ENCODE measurements at places on chromosomes 2 and 18.

DNA sequence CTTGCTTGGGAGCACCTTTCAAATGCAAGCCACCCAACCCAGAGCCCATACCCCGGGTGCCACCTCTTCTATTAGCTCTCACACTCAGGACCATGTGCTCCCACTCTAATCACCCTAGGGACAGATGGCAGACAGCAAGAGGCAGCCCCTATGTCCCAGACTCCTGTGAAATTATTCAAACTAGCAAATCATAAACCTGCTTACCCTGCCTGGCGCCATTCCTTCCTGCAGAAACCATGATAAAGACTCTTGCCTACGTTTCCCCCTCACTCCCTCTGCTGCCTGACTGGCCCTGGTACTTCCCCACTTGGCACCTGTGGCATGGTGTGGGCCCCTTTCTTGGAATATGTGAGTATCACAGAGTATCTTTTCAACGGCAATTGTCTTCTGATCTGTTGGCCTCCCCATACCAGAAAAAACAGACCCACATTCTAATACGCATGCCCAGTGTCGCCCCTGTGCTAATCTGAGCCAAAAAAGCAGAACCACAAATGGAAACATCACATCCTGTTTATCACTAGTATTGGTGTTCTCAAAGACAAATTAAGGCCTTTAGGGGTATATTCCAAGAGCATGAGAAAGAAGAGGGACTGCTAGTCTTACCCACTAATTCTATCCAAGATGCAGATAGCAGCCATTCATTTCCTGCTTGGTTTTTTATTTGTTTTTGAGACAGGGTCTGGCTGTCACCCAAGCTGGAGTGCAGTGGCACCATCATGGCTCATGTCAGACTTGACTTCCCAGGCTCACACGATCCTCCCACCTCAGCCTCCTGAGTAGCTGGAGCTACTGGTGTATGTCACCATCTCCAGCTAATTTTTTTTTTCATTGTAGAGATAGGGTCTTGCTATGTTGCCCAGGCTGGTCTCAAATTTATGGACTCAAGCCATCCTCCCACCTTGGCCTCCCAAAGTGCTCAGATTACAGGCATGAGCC, 44.1 kb upstream of the TTC39C start:
- peak; percentile 85 for DNase-seq

DNA sequence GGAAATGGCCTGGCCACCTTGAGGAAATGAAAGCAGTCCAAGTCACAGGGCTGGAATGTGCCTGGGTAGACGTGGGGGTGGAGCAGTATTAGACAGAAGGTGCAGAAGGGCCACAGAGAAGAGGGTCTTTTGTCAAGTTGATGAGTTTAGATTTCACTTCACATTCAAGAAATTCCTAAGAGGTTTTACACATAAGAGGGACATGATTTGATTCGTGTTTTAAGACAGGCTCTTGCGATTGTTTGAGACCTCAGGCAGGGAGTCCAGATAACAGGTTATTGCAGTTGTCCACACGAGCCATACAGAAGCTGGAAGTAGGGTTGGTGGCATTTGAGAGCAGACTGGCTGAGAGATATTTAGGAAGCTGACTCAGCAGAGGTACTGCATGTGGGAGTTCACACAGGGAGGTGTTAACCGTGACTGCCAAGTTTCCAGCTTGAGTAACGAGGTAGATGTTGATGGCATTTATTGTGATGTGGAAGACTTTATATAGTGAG, 64.6 kb downstream of the NEB start:
- no peak for DNase-seq

DNA sequence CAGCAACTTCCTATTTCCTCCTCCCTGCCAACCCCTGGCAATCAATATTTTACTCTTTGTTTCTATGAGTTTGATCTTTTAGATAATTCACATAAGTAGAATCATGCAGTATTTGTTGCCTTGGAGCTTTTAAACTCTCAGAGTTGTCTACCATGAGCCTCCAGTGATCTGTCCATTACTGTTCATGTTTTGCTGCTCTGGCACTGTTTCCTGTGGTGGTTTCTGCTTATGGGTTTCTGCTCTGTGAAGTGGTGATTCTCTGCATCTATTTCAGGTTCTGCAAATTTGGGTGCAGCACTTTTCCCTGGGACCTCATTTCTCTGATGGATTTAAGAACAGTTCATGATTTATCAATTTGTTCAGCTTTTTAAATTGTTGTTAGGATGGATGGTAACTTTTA, 908.1 kb upstream of the FANCL start:
- DNase-seq, result no peak

- peak; percentile 62 for DNase-seq
Measured at GRCh38 chr2:96164459-96165184, 19.4 kb upstream of the DUSP2 start.

GRCh38 chr18:43159086-43159770, 43.7 kb upstream of the RIT2 start:
- DNase-seq, result no peak

GRCh38 chr2:28338831-28339321, 53.8 kb upstream of the FOSL2 start:
- DNase-seq, result no peak

GRCh38 chr18:32081881-32082280, 9.8 kb upstream of the RNF138 start:
- no peak for DNase-seq

DNA sequence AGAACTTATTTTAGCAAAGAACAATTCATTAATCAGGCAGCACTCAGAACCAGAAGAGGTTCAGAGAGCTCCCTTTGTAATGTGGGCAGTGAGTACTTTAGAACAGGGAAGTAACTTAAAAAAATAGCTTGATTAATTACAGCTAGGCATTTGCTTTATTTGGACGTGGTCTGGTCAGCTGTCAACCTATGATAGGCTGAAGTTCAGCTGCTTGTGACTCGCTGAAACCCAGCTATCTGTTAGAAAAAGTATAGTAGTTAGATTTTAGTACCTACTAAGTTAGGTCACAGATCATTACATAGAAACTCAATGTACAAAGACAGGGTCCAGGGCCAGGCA, 40.0 kb downstream of the PKDCC start:
- no peak for DNase-seq

DNA sequence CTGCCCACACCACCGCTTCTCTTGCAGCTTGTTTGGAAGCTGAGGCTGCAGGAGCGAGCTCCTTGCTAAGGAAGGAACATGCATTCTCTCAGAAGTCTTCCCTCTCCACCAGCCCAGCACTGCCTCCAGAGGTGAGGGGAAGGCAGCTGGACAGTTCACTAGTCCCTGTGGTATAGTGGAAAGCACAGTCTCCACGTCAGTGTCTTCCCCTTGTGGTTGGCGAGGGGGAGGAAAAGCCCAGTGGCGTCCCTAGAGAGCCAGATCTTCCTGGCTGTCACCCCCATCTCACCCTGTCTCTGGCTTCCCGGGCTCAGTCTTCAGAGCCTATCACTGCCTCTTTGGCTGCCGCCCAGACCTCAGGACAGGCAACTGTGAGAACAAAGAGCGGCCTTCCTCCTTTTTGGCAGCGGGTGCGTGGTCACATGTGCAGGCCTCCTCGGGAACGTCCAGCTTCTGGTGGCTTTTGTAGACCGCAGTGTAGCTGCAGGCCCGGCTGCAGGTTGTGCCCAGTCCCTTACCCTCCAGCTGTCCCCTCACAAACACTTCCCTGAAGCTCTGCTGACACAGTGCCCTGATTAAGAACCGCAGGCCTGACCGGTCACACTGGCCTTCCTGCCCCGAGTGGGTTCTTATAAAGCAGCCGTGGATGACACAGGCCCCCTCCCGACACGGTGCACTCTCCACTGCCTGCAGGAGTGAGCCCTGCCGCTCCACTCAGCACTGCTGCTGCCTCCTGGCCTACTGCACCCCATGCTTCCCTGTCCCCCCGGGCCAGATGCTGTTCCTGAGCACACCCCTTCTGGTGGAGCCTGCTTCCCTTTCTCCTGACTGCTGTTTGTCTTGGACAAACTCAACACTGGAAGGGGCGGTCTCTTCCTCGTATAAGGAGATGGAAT, 90.9 kb downstream of the RNF144A start:
- no peak for DNase-seq

- no peak for DNase-seq
Measured at GRCh38 chr2:2837746-2838547, 506.9 kb upstream of the MYT1L start.
